ENCODE measurements at places on chromosomes 16 and 17. TPM values are rescaled to one million over a fixed set of nuclear protein-coding genes. Genes with fewer than 3 reads are reported as not detected.

Gene HOXB8
- not detected for total RNA-seq

Gene SLC35G6
- total RNA-seq = not detected

Gene ITGB3
- total RNA-seq = 4.2 TPM

Gene SBK1
- total RNA-seq = 59.8 TPM

DNA sequence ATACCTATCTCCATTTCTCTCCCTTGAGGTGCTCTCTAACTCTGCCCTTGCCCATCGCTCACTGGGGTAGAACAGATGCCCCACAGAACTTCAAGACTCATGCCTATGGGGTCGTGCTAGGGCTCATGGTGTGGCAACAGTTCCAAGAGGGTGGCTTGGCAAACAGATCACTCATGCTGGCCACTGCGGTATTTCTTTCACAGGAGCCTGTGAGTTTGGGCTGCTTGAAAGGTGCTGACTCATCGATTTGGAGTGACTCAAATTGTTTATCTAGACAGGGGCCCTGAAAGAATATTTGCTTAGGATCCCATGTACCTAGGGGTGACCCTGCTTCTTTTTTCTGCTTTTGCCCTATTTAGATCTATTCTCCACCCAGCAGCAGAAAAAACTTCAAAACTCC lies 69.9 kb downstream of the IRX5 start:
- H3K4me1 ChIP-seq = no peaks in the 10 kb centered on the region
- no peak overlapping the region for H3K27ac ChIP-seq
- no peaks in the 10 kb centered on the region for H3K36me3 ChIP-seq
- H3K27me3 ChIP-seq = no peaks in the 10 kb centered on the region
- no peak overlapping the region for H3K4me3 ChIP-seq
- DNase-seq = no peak

- peaks cover 9% of the 10 kb centered on the region for H3K4me1 ChIP-seq
- H3K27me3 ChIP-seq = no peaks in the 10 kb centered on the region
- DNase-seq = peak; percentile 76
- no peak within 1 kb of the TSS for H3K27ac ChIP-seq
These were observed at the start of gene HSD3B7 for GRCh38 chr16:30984669-30985400. Gene HSD3B7, plus strand, starts transcription at chr16:30985207. Its CDS starts 452 bp downstream, at chr16:30985659.

DNA sequence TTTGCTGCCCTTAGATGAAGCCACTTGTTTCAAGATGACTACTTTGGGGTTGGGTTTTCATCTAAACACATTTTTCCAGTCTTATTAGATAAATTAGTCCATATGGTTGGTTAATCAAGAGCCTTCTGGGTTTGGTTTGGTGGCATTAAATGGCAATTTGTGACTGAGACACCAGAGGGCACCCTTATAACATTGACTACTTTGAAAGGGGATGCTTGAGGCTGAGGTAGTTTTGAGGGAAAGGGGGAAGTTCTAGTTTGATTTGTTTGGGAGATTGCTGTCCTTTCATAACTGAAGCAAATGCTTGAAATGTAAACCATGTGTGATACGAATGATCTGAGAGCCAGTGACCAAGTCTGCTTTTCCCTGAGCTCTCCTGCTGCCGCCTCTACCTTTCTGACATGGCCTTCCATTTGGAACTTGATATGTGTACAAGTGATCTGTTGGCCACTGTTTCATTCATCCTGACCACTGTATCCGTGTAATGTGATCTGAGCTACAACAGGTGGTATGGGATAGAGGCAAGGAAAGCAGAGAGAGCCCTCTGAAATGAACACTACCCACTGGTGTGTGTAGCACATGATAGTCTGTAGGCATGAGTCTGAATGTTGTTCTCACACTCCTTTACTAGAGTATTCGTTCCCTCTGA lies 5.8 kb upstream of the RARA start:
- no peaks in the 10 kb centered on the region for H3K36me3 ChIP-seq
- no peak overlapping the region for H3K4me3 ChIP-seq
- H3K27ac ChIP-seq = no peak overlapping the region
- no peaks in the 10 kb centered on the region for H3K27me3 ChIP-seq
- peaks cover 18% of the 10 kb centered on the region for H3K4me1 ChIP-seq
- DNase-seq = peak; percentile 84
